ENCODE measurements at places on chromosomes 7 and 10. TPM values are rescaled to one million over a fixed set of nuclear protein-coding genes. Genes with fewer than 3 reads are reported as not detected.

DNA sequence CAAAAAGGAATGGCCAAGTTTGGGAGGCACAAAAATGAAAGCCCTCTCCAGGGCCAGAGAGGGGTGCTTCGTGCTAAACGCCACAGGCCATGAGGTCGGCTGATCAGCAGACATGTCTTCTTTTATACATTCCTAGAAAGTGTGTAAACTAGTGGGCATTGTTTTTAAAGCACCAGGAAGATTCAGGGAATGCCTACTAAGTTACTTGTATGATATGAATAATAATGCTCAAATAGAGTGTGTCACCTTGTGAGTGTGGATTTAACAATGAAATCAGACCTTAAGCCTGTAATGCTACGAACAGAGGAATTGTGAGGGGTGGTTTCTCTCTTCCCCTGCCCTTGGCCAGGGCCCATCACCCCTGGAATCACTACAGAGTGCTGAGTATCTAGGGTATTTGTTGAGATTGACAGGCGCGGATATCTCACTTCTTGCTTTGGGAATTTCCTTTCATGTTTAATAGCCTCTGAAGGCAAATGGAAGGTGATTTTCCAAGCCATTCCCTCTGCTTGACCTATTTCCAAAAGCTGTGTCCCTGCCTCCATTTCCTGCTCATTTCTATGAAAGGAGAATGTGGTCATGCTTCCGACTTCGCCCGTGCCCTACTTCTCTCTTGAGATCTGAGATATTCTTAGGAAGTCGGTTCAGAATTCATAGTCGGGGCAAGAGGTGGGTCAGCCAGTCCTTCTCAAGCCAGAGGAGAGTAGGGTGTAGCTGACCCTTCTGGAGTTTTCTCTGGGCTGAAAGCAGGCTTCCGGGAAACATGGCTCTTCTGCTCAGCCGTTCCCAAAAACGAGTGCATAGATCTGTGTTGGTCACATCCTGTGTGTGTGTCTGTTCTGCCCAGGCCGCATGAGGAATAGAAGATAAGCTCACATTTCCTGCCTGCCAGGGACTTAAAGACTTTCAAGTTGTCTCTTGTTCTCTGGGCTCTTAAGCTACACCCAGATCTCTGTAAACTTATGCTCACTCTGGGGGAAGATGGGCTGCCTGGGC, 167.8 kb upstream of the ITGB1 start:
- DNase-seq, result peak; percentile 87

Gene NUTM2E
- not detected for total RNA-seq

GRCh38 chr10:5078547-5079180, 15.6 kb upstream of the AKR1C3 start:
- DNase-seq, result peak; percentile 79

DNA sequence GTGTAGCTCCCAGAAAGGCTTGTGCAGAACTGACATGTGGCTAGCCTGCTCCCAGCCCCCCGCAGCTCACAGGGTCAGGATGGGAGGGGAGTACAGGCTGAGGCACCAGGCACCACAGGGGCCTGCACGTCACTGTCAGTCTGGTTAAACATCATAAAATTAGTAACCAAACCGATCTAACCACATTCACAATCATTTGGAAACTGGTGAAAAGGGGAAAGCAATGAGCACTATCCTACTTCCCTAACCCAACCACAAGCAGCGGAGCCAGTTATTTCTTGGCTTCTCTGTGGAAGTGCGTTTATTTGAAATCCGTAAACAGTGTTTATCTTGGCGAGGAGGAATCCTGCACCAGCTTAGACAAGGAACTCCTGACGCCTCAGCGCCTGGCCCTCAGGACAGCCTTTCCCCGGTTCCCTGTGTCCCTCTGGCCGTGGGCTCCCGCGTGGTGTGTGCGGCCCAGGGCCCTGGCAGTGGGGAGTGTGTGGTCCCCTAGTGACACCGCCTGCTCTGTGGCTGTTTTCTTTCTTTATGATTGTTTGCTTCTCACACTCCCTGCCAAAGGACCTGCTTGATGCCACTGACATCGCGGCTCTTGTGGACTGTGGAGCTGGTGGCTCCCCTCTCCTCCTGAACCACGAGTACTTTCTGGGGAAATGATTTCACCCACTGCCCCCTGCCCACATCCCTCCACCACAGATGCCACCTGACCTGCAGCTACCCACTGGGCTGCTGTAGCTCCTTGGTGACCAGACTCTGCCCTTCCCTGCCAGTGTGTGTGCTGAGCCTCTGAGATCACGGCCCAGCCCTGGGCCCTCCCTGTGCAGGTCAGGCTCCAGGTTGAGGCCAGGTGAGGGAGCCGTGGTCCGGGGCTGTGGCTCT, 38.0 kb downstream of the INPP5A start:
- no peak for DNase-seq

DNA sequence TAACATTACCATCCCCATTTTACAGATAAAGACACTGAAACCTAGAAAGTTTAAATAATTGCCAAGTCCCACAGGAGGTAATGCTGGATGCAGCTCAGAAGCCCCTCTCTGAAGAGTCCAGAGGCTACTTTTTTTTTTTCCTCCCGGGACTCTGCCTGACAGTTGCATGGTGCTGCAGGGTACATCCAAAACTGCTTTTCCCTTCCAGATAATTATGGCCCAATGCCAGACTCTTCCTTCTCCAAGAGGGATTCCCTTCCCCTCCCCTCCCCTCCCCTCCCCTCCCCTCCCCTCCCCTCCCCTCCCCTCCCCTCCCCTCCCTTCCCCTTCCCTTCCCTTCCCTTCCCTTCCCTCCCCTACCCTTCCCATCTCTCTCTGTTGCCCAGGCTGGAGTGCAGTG, 122.9 kb downstream of the LSMEM1 start:
- no peak for DNase-seq

GRCh38 chr7:129728875-129729467, 117.5 kb downstream of the NRF1 start:
- DNase-seq, result no peak

Gene TMEM225B
- not detected for total RNA-seq

Gene BAG3
- 41.0 TPM for total RNA-seq

Gene BTAF1
- total RNA-seq, result 38.4 TPM

DNA sequence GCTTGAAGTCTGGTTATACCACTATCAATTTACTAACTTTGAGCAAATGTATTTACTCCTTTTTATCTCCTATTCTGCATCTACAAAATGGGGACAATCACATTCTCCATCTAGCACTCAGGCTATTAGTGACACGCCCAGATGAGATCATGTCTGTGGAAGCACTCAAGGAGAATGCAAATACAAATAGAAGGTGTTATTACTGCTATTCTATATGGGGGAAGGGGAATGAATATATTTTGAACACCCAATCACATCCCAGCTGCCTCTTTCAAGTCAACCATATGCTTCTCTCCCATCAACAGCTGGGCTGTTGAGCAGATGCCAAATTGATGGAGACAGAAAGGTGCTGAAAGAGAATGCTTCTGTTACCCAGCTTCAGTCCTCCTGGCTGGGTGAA, 23.5 kb downstream of the SGMS1 start:
- DNase-seq, result no peak

DNA sequence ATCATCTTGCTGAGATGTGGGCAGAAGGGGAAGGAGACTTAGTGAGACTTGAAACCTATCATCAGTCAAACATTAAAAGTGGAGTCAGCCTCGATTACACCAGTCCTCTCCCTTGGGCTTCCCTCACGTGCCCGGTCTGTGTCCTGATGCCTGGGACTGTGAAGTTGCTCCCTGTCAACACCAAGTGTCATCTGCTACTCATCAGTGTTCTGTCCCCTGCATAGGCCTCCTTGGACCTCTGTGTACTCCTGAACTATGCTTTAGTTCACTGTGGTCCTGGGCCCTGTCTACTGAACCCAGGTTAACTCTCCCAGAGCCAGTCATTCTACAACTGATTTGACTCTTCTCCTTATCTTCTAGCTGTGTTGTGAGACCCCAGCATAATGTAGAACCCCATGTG, 506.3 kb downstream of the TYW1 start:
- DNase-seq, result no peak

Gene LYZL1
- total RNA-seq, result not detected

- DNase-seq, result peak; percentile 78
Measured at GRCh38 chr10:100153239-100153825, 32.5 kb downstream of the ERLIN1 start.

GRCh38 chr7:65980478-65981250, 1.3 kb downstream of the GUSB start:
- no peak for DNase-seq

DNA sequence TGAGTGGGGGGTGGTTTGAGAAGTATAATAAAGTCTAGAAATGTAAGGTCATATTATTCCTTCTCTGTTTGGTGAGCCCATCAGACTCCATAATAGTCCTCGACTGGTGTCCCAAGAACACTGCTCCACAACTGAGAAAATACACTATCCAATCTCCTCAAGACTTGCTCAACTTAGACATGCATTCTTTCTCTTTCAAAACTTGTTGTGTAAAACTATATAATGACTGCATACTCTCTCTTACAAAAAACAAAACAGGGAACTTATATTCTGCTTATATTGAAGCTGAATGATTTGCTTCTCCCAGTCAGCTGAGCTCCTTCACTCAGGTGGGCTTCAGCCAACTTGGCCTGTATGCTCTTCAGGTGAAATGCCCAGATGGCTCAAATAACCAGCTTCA, 204.7 kb downstream of the ZNF365 start:
- DNase-seq, result no peak

DNA sequence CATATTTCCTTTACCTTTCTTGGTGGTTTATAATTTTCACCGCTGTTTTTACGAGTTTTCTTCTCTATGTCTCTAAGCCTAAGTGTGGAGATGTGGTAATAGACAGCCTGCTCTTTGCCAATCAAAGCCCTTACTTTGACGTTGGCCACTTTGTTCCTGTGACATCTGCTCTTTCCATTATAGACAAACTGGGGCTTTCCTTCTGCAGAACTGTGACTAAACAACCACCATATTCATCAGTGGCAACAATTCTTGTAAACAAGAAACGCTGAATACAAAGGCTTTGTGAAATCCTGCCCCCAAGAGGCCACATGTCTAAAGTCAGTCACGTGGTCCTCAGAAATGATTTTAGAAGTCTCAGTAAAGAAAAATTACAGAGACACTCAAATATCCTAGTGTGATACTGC, 59.6 kb upstream of the CAPZA2 start:
- DNase-seq, result peak; percentile 80

- DNase-seq, result no peak
Measured at GRCh38 chr10:91307489-91307888, 87.0 kb downstream of the PCGF5 start.

Gene ZNF33B
- 9.0 TPM for total RNA-seq

DNA sequence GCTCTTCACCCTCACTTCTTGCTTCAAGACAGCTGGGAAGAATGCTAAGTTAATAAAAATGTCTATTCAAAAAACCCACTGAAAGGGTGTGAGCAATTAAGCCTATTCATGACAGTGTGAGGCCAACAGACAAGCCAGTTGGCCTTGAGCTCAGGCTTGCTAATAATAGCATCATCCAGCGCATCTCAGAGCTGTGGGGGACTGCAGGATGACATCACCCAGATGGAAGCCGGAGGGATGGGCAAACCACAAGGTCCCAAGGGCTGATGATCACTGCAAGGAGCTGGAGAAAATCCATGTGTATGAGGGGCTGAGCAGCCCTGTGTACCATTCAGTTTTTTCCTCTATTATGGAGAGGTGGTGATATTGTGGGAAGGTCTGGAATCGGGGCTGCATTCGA, 770.4 kb downstream of the TNS3 start:
- peak; percentile 73 for DNase-seq

Gene TMEM236
- total RNA-seq, result 0.17 TPM

- peak; percentile 90 for DNase-seq
Measured at GRCh38 chr7:99308461-99309074, 17.1 kb upstream of the ARPC1A start.

DNA sequence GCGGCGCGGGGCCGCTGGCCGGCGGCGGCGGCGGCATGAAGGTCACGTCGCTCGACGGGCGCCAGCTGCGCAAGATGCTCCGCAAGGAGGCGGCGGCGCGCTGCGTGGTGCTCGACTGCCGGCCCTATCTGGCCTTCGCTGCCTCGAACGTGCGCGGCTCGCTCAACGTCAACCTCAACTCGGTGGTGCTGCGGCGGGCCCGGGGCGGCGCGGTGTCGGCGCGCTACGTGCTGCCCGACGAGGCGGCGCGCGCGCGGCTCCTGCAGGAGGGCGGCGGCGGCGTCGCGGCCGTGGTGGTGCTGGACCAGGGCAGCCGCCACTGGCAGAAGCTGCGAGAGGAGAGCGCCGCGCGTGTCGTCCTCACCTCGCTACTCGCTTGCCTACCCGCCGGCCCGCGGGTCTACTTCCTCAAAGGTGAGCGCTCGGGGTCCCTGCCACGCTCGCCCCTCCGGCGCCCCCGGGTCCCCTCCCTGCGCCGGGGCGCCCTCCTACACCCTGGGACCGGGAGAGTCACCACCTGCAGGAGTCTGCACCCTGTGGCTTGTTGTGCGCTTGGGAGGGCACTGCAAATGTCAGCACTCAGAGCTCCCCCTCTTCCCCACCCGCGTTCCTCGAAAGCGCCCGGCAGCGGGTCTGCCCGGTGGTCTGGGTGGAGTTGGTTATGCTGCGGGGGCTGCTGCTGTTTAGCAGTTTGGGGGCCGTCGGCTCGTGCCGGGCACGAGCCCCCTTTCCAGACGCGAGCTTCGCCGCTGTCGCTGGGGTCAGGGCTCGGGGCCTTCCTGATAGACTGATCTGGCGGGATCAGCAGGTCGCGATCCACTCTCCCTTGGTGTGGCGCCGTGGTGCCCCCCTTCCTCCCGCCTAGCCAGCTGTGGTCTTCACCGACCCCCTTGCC, 627 bp downstream of the DUSP5 start:
- peak; percentile 29 for DNase-seq

Gene HSPA12A
- total RNA-seq, result 10.8 TPM

DNA sequence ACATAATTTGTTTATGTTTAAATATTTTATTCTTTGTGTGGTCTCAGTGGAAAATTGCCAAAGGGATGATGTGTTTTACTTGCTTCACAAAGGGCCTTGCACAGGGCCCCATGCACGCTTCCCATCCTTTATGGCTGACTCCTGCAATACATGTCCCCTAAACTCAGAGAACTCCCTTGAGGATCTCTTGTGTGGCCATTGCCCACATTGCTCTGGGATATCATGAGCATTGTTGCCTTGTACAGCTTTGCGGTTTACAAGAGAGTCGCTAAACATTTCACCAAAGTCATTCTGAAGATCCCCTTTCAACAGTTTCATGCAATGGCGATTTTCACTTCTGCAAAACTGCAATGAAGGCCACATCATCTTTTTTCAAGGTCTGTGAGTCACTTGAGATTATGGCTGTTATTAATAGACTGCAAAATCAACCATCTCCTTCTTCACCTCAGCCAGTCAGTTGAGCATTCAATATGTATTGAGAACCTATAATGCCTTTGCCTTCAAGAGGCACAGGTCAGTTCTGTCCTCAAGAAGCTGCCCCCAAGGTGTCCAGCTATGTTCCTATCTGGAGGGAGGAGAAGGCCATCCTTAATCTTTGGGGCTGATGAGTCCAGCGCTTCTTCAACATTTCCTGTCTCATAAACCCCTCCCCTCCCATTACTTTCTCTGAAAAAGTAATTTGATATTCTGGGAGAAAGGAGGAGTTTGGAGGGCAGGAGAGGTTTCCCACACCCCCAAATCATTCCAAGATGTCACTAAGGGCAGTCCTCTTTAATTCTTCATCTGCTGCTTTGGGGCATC, 108.1 kb downstream of the CCDC71L start:
- DNase-seq, result no peak

Gene MCM10
- 1.5 TPM for total RNA-seq

GRCh38 chr10:46223064-46223480, 63.7 kb upstream of the ANTXRL start:
- DNase-seq, result no peak

- no peak for DNase-seq
Measured at GRCh38 chr7:51276967-51277366, 39.6 kb downstream of the COBL start.

GRCh38 chr7:128361411-128362379, at the start of gene PRRT4:
Gene PRRT4 (minus strand): TSS chr7:128361690.
- no peak for DNase-seq

- no peak for DNase-seq
Measured at GRCh38 chr10:96235326-96236089, 35.9 kb downstream of the BLNK start.
